CD4-positive, alpha-beta T cell (primary cell): ENCODE measurements at places on chromosomes 13 and 19.

- DNase-seq = no peak
These were observed at the start of gene MYPOP for GRCh38 chr19:45901912-45902650. MYPOP (minus strand) TSS chr19:45902613; CDS start chr19:45901773, 840 bp downstream.

GRCh38 chr13:88802886-88803285 is 1131.7 kb downstream of the SLITRK5 start:
- no peak for DNase-seq

DNA sequence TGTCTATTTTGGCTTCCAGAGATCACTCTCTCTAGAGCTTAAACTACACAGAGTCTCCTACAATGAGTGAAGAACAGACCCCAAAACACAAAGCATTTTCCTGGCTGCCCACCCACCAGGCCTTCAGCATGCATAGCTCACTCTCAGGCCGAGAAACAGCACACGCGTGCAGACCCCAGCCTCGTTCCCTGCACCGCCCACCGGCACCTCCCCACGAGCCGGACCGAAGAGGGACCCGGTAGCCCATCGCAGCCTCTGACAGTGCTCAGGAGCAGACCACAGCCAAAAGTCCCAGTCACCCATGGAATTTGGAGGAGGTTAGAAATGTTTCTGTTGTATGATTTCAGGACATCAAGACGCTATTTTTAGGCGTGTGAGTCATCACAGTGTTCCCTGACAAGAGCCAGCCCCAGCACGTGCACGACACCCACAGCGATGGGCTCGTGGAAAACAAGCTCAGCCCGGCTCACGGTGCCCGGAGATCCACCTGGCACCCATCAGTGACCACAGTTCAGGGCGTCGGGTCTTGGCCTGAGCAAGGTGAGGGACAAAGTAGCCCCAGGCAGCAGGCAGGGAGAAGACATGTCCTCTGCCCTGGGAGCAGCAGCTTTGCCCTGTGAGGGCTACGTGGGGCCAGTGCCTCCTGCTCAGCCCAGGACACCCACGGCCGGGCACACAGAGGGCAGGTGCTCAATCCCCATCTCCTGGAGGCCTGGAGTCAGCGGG is 50.1 kb upstream of the SPACA7 start:
- DNase-seq = no peak

DNA sequence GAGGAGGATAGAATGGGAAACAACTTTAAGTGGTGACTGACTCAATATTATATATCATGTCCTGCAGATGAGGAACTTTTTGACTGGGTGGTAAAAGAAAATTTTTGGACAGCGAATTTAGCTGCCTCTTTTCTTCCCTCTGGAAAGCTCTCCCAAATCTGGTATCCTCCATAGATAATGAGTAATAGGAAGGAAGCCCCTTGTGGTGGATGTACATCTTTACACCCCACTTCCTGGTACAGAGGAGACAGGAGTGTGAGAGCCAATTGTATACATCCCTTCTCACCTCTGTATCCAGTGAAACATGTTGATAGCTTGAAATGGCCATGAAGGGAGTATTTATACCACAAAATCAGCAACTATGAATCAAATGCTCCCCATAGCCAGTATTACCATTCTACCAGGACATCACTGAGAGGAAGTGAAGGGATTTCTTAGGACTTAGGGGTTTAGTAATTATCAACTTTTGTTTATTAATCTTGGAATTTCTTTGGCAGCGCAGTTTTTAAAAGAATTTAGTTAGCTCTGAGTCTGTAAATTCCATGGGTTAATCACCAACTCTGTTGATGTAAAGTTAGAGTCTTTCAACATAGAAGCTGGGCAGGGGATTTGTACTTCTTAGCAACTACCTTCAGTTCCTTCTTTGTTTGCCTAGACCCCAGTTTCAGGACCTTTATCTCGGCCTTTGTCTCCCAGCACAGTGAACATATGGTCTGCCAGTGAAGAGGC is 17.0 kb upstream of the TDRD3 start:
- no peak for DNase-seq

- DNase-seq = no peak
These were observed 510.5 kb downstream of the IRS2 start for GRCh38 chr13:109275852-109276251.

DNA sequence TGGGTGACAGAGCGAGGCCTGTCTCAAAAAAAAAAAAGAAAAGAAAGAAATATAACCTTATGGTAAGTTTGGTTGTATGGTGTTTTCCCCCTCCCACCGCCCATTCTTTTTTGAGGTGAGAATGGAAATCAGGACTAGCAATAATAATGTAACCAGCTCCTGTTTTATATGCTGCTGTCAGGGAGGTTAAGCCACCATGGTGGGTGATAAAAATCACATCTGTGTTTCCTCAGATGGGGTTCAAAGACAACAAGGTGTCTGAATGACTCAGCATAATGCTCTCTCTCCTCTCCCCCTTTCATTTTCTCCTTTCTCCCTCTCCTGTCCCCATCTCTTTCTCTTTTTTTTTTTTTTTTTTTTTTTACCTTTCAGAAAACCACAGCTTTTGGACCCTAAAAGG is 28.3 kb upstream of the GARRE1 start:
- no peak for DNase-seq

GRCh38 chr19:50242581-50242980 is 39.2 kb downstream of the MYH14 start:
- DNase-seq = no peak

DNA sequence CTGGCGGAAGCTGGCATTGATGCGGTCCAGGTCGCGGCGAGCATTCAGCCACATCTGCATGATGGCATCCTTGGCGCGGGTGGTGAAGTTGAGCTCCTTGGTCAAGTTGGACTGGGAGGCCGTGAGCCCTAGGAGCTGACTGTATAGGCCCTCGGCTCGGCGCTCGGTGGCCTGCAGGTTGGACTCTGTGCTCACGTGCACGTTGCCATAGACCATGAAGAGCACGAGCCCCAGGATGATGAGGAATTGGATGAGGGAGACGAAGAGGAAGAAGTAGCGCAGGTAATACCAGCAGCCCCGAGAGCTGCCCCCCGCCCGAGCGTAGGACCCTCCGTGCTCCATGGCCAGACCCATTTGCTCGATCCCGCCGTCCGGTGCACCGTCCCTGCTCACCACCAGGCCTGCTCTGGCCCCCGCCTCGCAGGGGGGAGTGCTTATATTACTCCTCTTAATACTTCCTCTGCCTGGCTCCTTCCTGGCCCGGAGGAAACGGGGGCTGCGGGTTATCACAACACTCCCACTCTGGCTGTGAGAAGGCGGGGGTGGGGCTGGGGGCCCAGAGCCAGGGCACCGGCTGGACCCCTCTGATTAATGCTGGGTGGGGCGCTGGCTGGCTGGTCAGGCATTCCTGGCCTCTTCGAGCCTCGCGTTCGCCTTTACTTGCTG is at the start of gene PLVAP:
Gene PLVAP (minus strand): TSS at position 408 of the 666 bp plus-strand sequence. CDS start 54 bp downstream, at position 354.
- DNase-seq = no peak

DNA sequence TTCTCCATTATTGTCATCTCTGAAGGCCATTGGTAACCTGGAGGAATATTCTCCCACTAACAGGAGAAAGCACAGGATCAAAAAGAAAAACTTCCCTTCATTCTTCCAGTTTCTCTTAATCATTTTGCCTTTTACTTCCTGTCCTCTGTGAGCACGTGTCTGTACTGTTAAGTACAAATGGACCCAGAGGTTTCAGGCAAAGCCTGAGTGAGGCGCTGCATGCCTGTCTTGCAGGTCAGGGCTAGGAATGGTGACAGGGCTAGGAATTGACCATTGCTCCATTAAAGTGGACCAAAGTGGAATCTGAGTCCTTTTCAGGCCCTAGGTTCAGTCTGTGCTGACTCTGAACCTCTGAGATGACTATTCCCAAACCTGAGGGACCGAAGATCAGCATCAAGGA is 326.7 kb downstream of the SHISA2 start:
- no peak for DNase-seq

GRCh38 chr19:48950830-48951519 is 3.7 kb upstream of the BAX start:
- no peak for DNase-seq

- no peak for DNase-seq
These were observed 9.0 kb upstream of the TNFRSF19 start for GRCh38 chr13:23561261-23561660.
